Large intestine (tissue), 12 donors: ENCODE measurements at places on chromosomes 2 and 18. TPM values are rescaled to one million over a fixed set of nuclear protein-coding genes. Genes with fewer than 3 reads are reported as not detected.

GRCh38 chr2:54565551-54565950 is 109.4 kb downstream of the SPTBN1 start:
- no peaks in the 10 kb centered on the region for H3K27me3 ChIP-seq
- H3K4me3 ChIP-seq, result no peak overlapping the region
- H3K36me3 ChIP-seq, result peaks cover 4% of the 10 kb centered on the region
- no peak for DNase-seq

GRCh38 chr2:236294647-236295046 is 30.4 kb upstream of the ASB18 start:
- no peak overlapping the region for H3K4me3 ChIP-seq
- DNase-seq, result no peak
- peaks cover 15% of the 10 kb centered on the region for H3K27me3 ChIP-seq
- H3K36me3 ChIP-seq, result no peaks in the 10 kb centered on the region
- no peak overlapping the region for H3K27ac ChIP-seq
- H3K4me1 ChIP-seq, result no peaks in the 10 kb centered on the region

DNA sequence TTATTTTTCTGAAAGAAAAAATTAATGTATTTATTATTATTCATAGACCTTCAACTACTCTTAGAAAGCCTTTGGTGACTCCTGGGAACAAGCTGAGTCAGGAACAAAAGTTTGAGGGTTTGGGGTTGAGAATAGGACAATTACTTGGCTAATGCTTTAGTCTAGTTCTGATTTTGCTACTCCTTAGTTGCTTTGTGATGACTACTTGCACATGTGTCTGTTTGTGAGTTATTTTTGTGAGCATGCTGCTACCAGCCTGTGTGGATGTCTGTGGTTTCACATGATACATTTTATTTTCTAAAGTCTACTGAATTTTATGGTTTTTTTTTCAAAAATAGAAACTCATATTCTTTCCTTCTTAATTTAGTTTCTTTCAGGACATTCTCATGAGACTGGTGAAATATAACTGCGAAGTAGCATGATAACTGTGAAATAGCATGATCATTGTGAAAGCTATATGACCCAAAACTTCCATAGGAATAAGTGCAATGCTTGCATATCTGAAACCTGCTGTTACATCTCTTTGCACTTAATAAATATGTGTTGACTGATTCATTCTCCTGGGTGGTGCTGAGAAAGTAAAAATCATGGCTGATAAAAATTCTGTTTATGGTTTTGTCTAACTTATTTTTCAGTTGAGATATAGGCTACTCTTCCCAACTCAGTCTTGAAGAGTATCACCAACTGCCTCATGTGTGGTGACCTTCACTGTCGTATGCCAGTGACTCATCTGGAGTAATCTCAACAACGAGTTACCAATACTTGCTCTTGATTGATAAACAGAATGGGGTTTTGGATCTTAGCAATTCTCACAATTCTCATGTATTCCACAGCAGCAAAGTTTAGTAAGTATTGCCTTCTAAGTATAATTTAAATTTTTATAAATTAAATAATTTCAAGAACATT is 17.9 kb upstream of the IL18R1 start:
- peaks cover 8% of the 10 kb centered on the region for H3K27me3 ChIP-seq
- DNase-seq, result no peak
- no peaks in the 10 kb centered on the region for H3K36me3 ChIP-seq
- no peaks in the 10 kb centered on the region for H3K4me1 ChIP-seq

DNA sequence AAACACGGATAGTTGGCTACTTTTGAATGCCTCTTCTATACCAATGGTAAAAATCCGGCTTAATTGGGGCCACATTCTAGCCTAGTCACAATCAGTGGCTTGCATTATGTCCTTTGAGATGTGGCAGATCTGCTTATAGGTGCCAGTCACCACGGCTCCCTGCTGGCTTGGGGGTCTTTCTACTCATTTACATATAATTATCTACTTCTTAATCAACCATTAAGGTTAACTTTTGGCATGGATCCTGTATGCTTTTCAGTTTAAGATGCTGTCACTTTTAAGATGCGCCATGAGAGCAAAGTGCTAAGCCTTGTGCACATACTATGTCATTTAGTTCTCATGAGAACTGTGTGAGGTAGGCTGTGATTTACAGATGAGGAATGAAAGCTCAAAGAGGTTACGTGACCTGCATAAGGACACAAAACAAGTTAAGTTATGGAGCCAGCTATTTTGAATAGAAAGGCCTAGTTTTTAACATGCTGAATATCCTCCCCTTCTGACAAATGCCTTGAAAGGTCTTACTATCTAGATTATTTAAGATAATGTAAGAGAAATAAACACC is 4.1 kb downstream of the NEDD4L start:
- H3K4me1 ChIP-seq, result peaks cover 22% of the 10 kb centered on the region
- H3K36me3 ChIP-seq, result no peaks in the 10 kb centered on the region
- DNase-seq, result no peak
- H3K4me3 ChIP-seq, result no peak overlapping the region
- H3K27me3 ChIP-seq, result no peaks in the 10 kb centered on the region

GRCh38 chr2:43444989-43445645 is 150.7 kb downstream of the THADA start:
- H3K4me1 ChIP-seq, result peaks cover 2% of the 10 kb centered on the region
- DNase-seq, result no peak
- peaks cover 3% of the 10 kb centered on the region for H3K36me3 ChIP-seq

GRCh38 chr18:6994771-6995430 is 122.7 kb downstream of the LAMA1 start:
- no peak for DNase-seq
- H3K4me3 ChIP-seq, result no peak overlapping the region
- H3K27ac ChIP-seq, result no peak overlapping the region
- no peaks in the 10 kb centered on the region for H3K4me1 ChIP-seq
- H3K36me3 ChIP-seq, result no peaks in the 10 kb centered on the region

GRCh38 chr2:3959372-3959771 is 256.0 kb downstream of the DCDC2C start:
- no peak overlapping the region for H3K4me3 ChIP-seq
- H3K36me3 ChIP-seq, result no peaks in the 10 kb centered on the region
- no peak for DNase-seq
- no peaks in the 10 kb centered on the region for H3K27me3 ChIP-seq

DNA sequence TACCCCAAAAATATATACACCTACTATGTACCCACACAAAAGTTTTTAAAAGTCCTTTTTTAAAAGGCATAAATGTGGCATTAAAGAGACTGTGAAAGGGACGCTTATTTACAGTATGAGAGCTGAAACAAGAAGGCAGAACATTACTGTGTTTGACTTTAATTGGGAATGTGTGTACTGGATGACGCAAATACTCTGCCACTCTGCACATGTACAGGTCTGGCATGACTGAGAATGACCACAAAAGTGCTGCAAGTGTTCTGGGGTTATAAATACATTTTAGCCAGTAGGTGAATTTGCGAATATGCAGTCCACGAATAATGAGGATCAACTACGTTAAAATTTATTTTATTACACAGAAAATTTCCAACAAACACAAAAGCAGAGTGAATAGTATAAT is 11.4 kb downstream of the DARS1 start:
- no peaks in the 10 kb centered on the region for H3K4me1 ChIP-seq
- peaks cover 29% of the 10 kb centered on the region for H3K36me3 ChIP-seq
- no peak overlapping the region for H3K27ac ChIP-seq
- no peaks in the 10 kb centered on the region for H3K27me3 ChIP-seq
- DNase-seq, result no peak

DNAH7 gene
- polyA plus RNA-seq, result 1.5 TPM

DSG4 gene
- 0.04 TPM for polyA plus RNA-seq
